ENCODE measurements at places on chromosomes 2 and 18.

DNA sequence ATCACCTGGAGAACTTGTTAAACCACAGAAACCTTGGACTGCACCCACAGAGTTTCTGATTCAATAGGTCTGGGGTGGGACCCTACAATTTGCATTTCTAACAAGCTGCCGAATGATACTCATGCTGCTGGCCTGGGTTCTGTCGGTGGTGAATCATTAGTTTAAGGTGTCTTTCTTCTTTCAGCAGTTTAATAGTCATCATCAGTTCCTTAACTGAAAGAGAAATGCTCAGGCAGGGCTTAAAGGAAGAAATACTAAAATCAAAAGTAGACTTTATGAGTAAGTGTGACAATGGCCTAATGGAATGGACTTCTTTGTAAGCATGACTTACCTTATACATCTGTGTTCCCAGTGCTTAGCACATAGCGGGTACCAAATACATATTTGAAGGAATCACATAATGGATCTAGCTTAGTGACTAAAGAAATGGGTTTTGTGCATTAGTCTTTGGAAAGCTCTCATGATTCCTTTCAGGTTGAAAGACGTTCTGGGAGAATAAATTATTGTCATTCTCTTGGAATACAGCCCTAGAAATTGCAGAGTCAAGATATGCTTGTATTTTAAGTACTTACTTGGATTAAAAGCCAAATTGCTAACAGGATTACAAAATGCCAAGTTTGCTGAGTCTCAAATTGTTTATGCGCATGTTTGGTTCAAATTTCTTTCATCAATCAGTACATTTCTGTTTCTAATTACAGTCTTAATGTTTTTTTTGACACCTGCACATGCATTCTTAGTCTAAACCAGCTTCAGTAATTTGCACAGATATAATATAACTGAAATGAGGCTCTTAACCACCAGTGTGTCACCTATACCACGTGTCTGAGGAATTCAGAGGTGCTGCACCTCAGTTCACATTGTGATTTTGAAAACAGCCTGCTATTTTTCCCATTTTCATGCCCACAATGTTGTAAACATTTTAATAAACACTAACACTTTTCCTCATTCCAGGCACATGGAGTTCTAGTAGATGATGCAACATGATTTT lies 220.3 kb upstream of the NRP2 start:
- no peak for DNase-seq

- no peak for DNase-seq
Observed at GRCh38 chr18:79975985-79976680, 11.7 kb downstream of the HSBP1L1 start.

DNA sequence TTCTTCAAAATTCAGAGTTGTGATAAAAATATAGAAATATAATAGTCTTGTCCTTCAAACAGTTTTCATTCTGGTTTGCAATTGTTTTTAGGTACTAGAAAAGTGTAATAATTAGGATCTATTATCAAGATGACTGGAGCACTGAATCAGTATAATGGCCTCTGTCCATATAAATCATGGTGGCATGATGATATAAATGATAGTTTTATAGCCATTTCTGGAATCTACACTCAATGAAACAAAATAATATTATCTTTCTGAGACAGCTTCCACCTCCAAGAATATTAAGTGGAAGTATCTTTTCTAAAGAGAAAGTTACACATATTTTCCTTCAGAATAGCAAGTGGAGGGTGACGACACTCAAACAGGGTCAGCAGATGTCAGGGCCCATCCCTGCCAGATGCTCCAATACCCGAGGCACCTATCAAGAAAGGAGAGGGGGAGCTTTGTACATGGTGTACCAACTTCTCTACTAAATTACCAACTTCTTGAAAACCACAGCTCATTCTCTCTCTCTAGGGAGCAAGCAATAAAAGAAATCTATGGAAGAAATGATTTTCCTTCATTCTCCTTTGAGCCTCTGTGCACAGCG lies 882.7 kb upstream of the CHAC2 start:
- no peak for DNase-seq

- DNase-seq: no peak
Observed at GRCh38 chr2:23619941-23620340, 235.0 kb downstream of the KLHL29 start.

Measured in GM06990 (cell line).